ENCODE measurements at places on chromosomes 11 and 22.

DNA sequence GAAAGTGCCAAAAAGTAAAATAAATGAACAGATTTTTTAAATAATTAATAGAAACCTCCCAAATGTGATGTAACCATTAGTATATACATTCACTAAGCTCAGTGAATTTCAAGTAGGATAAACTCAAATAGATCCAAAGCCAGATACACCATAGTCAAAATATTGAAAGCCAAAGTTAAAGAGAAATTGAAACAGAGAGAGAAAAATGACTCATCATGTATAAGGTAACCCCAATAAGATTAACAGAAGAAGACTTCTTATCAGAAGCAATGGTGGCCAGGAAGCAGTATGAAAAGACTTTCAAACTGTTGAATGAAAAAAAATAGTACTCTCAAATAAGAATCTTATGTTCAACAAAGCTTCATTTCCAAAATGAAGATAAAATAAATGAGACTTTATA, 70.5 kb downstream of the LUZP2 start:
- no peak for DNase-seq

- no peak for DNase-seq
Measured at GRCh38 chr11:8384199-8384821, 120.6 kb upstream of the LMO1 start.

DNA sequence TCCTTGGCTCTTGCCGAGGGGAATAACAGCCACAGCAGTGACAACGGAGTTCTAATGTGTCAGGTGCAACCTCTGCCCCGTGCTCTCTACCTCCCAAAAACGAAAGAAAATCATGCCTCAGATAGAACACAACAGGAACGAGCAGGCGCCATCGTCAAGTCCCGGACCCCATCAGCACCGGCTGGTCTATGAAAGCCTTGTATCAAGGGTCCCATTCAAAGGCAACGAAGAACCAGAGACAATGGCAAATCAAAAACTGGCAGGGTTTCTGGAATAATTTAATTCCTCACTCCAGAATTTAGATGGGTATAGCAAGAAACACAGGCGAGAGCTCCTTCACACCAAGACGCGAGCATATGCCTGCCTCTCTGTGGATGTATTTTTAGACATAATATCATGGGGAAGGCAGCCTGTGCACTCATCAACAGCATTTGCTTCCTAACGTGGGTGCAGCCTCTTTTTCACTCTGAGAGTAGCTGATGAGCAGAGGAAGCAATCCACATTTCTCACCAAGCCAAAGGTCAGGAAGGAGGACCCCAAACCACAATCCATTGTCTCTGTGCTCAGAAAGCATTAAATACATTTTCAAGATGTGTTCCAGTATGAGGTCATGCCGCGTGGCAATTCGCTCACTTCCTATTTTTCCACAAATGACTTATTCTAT, 193.4 kb upstream of the BLID start:
- DNase-seq: no peak

DNA sequence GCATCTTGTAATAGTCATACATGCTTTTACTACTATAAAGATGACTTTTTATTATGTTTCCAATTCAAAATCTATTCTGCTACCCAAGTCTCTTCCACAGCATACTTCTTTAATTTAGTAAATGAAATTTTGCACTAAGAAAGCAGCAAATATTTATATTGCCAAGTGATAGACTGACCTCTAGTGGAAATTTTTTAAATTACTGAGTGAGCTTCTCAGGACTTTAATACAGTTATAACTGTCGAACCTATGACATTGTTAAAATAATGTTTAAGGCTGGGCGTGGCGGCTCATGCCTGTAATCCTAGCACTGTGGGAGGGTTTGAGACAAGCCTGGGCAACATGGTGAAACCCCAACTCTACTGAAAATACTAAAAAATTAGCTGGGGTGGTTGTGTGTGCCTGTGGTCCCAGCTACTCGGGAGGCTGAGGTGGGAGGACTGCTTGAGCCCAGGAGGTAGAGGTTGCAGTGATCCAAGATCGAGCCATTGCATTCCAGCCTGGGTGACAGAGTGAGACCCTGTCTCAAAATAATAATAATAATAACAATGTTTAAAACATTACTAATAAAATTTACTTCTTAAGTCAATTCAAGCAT, 27.3 kb downstream of the STK33 start:
- peak; percentile 23 for DNase-seq

DNA sequence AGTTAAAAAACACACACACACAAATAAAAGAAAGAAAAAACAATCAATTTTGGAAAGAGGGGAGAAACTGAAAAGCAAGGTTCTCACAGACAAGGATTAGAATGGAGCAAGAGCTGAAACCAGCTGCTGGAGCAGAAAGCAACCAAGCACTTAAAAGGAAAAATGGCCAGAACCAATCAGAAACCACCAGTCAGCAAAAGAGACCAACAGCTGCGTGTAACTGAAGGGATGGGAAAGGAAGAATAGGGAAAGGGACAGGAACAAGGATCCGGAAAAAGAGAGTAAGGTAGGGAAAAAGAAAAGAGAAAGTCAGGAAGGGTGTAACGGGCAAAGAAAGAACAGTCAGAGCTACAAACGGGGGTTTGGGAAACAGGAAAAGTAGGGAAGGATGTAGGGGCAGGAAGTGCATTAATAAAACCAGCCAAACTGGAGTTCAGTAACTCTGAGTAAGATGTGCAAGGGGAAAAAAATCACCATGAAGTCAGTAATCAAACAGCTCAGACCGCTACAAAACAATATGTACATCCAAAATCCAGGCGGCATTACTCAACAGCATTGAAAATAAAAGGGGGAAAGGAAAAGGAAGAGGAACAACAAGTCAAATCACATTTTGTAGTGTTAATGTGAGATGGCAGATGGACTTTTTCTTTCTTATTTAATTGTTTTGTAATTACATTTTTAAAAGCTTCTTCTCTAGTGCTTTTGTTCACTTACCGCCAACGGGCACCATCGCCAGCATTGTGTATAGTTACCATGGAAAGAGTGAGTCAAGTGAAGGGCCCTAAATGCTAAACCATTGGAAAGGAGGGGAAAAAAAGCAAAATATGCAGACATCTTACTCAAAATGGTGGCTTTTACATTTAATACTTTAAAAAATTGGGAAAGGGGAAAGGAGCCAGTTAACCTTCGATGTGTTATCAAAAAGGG, 49.2 kb downstream of the APOL5 start:
- no peak for DNase-seq

DNA sequence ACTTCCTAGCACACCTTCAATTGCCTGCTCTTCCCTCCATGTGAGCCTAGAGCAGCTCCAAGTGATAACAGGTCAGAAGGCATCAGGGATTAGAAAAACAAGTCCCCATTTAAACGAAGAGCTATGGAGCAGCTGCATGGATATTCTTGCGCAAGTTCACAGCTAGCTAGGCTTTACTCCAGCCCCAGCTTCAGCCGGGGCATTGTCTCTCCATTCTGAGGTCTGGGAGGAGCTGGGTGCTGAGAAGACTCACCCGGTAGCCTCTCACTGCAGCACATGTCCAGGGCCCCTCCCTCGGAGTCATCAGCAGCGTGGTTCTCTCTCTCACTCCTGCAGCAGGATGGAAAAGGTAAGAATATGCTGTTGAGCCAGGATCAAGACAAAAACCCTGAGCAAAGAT, 26.0 kb downstream of the PTPN5 start:
- DNase-seq: no peak

- no peak for DNase-seq
Measured at GRCh38 chr11:62880231-62880802, 379 bp upstream of the SLC3A2 start.

- DNase-seq: peak; percentile 36
Measured at GRCh38 chr11:122617926-122618325, 37.6 kb upstream of the UBASH3B start.

DNA sequence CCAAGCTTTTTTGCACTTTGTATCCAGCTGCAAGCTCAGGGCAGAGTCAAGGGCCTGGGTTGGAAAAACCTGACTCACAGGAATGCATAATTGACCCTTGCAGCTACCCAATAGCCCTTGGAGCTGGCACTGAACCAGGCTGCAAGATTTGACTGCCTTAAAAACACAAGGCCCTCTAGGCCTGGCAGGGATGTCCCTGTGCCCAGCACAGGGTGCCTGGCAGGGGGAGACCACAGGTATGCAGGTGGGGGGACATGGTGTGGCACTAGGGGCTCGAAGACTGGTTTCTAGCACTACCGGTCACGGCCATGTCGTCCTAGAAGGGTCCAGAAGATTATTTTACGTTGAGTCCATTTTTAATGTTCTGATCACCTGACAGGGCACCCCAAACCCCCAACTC, 30.2 kb downstream of the SBF1 start:
- DNase-seq: no peak

DNA sequence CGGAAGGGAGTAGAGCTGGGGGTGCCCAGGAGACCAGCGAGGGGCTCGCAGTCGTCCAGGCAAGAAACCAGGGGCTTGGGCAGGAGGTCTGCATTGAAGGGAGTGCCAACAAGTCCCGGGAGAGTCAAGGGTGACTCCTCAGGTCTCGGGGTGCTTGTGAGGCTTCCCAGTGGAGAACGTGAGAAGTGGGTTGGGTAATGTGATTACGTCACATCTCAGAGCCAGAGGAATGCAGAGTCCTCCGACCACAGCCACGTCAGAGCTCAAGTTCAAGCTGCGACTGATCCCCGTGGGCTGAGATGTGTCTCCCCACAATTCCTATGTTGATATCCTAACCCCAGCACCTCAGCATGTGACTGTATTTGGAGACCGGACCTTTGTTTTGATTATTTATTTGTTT, 89.7 kb upstream of the SHANK2 start:
- DNase-seq: no peak

GRCh38 chr11:117535201-117535849, 207.7 kb downstream of the CEP164 start:
- no peak for DNase-seq

- no peak for DNase-seq
Measured at GRCh38 chr11:25423436-25424199, 908.3 kb upstream of the ANO3 start.

DNA sequence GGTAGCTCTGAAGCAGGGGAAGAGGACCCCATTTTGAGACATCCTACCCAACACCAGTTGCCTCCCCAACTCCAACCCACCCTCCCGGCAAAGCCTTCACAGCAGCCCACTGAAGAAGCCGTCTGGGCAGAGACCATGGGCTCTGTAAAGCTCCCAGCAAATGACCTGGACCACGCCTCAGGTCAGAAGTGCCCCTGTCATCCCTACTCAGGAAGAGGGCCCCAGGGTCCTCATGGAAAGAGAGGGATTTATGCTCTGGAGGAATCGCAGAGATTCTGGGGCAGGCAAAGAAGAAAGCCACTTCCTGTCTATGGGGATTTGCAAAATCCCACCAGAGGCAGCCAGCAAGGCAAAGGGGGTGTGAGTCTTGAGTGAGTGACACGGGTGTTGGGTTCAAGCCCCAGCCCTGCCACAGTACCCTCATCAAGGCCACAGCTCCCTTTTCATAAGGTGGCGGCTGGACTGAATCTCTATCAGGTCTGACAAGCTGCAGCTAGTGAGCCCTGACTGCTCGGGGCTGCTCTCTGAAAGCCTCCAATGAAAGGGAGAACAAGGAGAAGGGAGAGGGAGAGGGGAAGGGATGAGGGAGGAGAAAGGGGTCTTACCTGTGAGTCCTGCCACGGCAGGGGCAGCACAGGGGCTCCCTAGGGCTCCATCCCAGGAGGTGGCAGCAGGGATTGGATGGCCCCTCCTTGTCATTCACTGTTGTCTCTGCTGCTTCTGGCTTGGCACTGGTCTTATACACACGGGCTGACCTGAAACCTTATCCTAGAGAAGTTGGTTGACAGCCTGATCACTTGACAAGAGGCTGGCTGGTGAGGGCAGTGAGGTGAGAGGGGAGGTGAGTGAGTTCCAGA, at the start of gene UCP3:
Gene UCP3 (minus strand): TSS at position 713 of the 857 bp plus-strand sequence. CDS start 2,043 bp downstream, outside the sequence.
- DNase-seq: no peak

- peak; percentile 6 for DNase-seq
Measured at GRCh38 chr11:100574894-100575769, 112.0 kb upstream of the ARHGAP42 start.

DNA sequence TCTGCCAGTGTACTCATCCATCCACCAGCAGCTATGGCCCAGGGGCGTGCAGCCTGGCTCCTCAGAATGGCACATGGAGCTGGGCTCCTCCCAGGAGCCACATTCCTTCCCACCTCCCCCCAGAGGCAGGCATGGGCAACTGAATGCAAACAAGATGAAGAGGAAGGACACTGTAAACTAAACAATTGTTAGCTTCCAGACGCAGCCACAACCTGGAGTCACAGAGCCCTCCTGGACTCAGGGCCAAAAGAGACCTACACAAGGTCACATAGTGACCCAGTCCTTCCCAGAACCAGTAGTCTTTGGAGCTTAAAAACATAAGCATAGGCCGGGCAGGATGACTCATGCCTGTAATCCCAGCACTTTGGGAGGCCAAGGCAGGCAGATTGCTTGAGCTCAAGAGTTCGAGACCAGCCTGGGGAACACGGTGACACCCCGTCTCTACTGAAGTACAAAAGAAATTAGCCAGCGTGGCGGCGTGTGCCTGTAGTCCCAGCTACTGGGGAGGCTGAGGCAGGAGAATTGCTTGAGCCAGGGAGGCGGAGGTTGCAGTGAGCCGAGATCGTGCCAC, 30.7 kb upstream of the CLDN5 start:
- peak; percentile 81 for DNase-seq

- DNase-seq: no peak
Measured at GRCh38 chr22:27314276-27314807, 487.2 kb downstream of the MN1 start.

DNA sequence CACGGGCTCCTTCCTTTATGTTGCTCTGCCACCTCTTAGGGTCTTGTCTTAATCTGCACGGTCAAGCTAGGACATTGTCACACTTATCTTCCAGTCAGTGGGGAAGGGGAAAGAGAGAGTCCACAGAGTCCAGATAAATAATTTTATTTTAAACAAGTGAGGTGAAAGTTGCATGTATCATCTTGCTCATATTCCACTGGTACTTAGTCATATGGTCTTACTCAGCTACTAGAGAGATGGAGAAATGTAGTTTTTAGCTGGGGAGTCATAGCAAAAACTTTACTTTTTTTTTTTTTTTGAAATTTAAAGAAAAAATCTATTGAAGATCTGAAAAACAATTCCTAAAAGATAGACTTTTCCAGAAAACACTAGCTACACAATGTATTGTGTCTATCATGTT, 29.0 kb downstream of the PDE3B start:
- no peak for DNase-seq

GRCh38 chr22:40156001-40156516, 21.7 kb upstream of the TNRC6B start:
- peak; percentile 93 for DNase-seq

DNA sequence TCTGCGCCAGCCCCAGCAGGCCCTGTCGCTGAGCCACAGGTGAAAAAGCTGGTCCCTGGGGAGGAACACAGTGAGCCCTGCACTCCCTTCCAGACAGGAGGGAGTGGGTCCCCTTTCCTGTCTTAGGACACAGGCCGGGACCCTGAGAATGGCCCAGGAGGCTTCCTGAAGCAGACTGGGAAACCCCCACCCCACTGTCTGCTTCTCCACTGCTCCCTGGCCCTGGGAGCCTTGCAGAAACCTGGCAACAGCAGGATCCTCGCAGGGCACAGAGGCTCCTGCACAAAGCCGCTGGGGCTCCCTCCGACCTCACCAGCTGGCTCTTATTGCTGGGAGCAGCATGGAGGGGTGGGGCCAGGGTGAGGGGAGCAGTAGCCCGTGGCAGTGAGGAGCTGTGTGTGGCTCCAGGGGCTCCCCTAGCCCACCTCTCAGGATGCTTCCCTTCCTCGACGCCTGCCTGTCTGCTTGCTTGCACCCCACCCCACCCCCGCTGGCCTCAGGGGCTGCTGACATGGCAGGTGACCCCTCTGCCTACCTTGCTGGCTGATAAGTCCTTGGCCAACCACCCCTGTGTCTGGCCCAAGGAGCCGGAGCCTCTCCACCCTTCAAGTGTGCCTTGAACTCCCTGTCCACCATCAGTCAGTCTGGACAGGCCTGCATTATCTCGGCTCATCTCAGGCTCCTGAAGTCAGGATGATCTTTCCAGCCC, 72.1 kb upstream of the KCNQ1OT1 start:
- no peak for DNase-seq

GRCh38 chr11:69166218-69167115, 10.7 kb downstream of the SMIM38 start:
- peak; percentile 50 for DNase-seq

Measured in HepG2 (cell line).